ENCODE measurements at places on chromosomes 1 and 21.

DNA sequence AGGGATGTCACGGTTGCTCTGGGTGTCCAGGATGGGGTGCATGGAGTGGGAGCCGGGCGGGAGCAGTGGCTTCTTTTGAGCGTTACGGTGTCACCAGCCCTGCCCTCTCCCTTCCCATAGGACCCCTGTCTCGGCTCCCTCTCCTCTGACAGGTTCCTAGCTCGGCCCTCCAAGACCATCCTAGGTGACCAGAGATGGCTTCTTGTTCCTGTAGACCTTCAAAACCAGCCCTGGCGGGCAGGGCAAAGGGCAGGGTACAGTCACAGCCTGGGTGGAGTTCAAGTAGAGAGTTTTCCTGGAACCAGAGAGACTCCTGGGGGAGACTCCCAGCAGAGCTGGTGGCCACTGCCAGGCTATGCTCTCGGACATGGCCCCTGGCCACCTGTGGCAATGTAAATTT is 345.6 kb upstream of the AJAP1 start:
- DNase-seq, result no peak

- DNase-seq, result no peak
Observed at GRCh38 chr1:165116732-165117131, 239.8 kb downstream of the LMX1A start.

- no peak for DNase-seq
Observed at GRCh38 chr1:25068316-25068715, 138.2 kb upstream of the RUNX3 start.

- DNase-seq, result no peak
Observed at GRCh38 chr1:207049974-207050391, 1.0 kb downstream of the YOD1 start.

DNA sequence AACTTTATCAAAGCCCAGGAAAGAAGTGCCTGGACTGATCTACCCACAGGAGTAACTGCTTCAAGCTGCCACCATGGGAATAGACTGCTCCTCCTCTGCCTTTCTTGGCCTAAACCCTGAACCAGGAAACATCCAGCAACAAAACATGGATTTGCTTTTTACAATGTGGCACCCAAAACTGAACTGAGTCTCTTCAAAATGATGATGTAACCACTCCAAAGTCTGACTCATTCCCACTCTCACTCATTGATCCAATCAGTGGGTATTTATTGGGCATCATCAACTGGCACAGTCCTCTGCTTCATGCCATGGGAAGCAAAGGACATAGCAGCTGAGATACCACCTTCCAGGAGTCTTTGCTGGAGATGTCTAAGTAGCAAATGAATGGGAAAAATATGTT is 23.5 kb downstream of the CYP4A22 start:
- DNase-seq, result no peak

- no peak for DNase-seq
Observed at GRCh38 chr21:34522284-34522683, 10.3 kb upstream of the KCNE1 start.

DNA sequence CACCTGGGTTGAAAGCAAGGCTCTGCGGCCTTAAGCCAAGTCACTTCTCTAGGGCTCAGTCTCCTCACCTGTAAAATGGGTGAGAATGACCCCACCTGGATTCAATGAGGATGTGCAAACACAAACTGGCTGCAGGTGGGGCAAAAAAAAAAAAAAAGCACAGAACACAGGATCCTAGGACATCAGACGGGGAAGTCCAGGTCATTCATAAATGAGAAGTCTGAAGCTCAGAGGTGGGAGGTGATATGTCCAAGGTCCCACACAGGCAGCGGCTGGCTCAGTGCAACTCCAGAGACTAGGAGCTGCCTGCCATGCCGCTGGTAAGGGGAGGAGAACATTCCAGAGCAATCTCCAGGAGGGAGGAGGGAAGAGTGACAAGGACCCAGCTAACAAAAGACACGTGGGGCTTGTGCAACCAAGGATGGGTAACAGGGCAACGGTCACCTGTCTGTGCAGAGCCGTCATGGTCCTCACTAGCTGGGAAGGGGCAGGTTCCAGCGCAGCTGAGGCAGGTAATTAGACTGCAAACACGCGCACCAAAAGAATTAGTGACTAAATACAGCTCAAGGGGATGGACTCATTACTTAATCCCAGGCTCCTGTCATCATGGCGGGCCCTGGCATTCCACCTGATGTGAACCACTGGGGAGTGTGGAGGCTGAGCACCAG is 19.5 kb downstream of the IFFO2 start:
- DNase-seq, result no peak

GRCh38 chr1:245180496-245181157 is 25.8 kb downstream of the KIF26B start:
- DNase-seq, result no peak

GRCh38 chr1:17470021-17470799 is 30.7 kb upstream of the RCC2 start:
- DNase-seq, result no peak

GRCh38 chr21:17348357-17348756 is 164.5 kb upstream of the CXADR start:
- DNase-seq, result no peak
